ENCODE measurements at places on chromosomes 2 and 18. TPM values are rescaled to one million over a fixed set of nuclear protein-coding genes. Genes with fewer than 3 reads are reported as not detected.

GRCh38 chr2:220985561-220985960 lies 586.5 kb downstream of the EPHA4 start:
- no peaks in the 10 kb centered on the region for H3K36me3 ChIP-seq
- H3K27ac ChIP-seq: no peak overlapping the region
- no peaks in the 10 kb centered on the region for H3K27me3 ChIP-seq
- no peaks in the 10 kb centered on the region for H3K4me1 ChIP-seq

DNA sequence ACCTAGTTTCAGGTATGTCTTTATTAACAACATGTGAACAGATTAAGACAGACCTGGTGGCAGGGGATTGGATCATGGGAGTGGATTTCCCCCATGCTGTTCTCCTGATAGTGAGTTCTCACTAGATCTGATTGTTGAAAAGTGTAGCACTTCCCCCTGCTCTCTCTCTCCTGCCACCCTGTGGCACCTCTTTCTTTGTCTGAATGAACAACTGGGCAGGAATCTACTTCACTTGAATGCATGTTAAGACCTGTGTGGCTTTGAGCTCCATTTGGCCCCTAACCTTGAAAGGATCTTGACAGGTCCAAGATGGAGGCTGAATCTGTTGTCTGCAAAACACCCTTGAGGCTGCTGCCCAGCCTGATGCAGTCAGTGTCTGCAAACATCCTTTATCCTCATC lies 194.4 kb downstream of the RNF144A start:
- H3K4me3 ChIP-seq: no peak overlapping the region
- DNase-seq: no peak
- H3K27me3 ChIP-seq: no peaks in the 10 kb centered on the region

- no peaks in the 10 kb centered on the region for H3K27me3 ChIP-seq
- no peaks in the 10 kb centered on the region for H3K4me1 ChIP-seq
- no peak overlapping the region for H3K4me3 ChIP-seq
- H3K27ac ChIP-seq: no peak overlapping the region
Measured at GRCh38 chr2:175080479-175080878, 75.3 kb upstream of the CHN1 start.

DNA sequence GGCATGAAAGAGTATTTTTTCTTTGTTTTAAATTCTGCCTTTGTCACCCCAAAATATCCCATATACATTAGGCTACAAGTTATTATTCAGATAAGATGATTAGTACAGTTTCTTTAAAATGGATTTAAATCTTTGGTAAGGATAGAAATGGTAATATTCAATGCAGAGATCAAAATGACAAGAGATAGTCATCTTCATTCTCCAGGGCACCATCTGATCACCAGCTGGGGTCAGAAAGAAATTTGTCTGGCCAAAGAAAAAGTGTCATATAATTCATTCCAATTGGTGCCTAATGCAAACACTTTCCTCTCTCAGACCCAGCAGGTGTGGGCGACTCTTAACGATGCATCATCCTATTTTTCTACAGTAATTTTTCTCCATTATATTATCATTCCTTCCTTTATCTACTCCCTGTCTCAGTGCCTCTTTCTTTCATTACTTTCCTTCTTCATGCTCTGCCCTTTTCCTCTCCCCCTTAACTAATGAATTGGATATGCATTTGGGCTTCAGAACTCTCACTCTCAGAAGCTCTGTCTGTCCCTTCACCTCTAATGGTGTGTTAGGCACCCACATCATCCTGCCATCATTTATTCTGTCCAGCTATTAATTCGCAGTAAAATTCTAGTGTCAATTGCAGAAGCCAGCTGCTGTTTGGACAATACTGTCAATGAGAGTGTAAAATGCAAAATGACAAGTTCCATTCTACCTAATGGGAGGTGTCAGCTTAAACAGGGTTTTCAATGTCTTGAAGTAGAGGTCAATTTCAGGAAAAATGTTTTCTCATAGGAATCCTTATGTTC lies 570.5 kb downstream of the TDRD15 start:
- H3K4me1 ChIP-seq: no peaks in the 10 kb centered on the region
- DNase-seq: no peak
- H3K36me3 ChIP-seq: no peaks in the 10 kb centered on the region

DNA sequence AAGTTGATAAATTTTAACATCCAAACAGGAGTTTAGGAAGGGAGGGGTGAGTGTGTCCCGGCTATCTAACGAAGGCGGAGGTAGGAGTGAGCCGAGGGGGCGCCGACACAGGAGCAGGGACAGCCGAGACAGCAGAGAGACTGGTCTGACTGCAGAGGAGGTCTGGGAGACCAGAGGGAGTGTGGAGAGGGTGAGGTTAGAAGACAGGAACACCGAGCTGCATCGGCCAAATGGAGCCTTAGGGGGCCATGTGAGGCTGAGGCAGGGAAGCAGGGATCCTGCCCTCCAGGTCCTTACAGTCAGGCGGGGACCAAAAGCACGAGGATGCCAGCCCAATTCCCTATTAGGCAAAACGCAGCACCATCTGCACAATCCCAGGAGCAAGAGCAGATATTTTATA lies 67.0 kb downstream of the SFXN5 start:
- H3K27me3 ChIP-seq: no peaks in the 10 kb centered on the region
- no peak overlapping the region for H3K4me3 ChIP-seq
- H3K4me1 ChIP-seq: no peaks in the 10 kb centered on the region

DNA sequence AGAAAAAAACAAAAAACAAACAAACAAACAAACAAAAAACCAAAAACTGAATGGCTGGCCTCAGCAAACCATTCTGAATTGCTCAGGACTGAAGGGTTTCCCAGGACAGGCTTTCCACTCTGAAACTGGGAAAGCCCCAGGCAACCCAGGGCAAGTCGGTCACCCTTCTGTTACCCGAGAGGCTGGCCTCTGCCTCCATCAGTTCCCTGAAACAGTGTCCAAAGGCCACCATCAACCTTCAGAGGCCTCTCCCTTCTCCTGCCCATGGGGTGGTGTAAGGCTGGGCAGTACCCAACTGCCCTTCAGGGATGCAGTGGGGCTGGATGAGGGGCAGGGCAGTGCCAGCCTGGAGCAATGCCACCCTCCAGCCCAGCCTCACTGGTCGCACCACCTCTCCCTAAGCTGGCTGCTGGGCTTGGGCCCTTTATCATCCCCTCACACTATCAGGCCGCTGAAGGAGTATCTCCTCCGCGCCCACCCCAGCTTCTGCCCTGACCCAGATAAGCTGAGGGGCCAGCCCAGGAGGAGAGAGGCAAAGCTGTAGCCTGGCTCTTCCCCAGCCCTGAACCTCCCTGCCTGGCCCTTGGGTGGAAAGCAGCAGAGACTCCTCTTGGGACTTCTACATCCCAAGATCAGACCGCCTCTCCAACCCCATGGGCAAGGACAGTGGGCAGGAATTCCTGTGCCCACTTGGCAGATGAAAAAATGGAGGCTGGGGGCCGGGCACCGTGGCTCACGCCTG lies 35.9 kb downstream of the ZFP36L2 start:
- no peaks in the 10 kb centered on the region for H3K4me1 ChIP-seq
- no peaks in the 10 kb centered on the region for H3K27me3 ChIP-seq
- H3K27ac ChIP-seq: no peak overlapping the region
- no peak for DNase-seq

DNA sequence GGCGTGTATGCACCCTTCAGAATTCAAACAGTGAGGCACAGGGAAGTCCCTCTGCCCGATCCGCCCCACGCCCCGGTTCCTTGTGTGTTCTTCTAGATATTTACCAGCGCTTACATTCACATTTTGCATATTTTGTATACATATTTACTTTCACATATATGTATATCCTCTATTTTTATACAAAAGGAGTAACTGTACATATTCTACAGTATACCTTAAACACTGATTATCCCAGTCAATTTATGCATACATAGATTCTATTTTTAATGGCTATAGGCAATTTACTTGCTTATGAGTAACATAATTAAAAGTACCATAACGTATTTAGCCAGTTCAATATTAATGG lies 307 bp upstream of the DUSP11 start:
- H3K27me3 ChIP-seq: no peaks in the 10 kb centered on the region
- peaks cover 16% of the 10 kb centered on the region for H3K36me3 ChIP-seq
- no peak overlapping the region for H3K27ac ChIP-seq
- no peak for DNase-seq
- peaks cover 11% of the 10 kb centered on the region for H3K4me1 ChIP-seq

GRCh38 chr2:41933585-41934320 lies 114.1 kb upstream of the PKDCC start:
- no peaks in the 10 kb centered on the region for H3K27me3 ChIP-seq
- no peaks in the 10 kb centered on the region for H3K4me1 ChIP-seq
- no peak for DNase-seq
- H3K4me3 ChIP-seq: no peak overlapping the region
- no peak overlapping the region for H3K27ac ChIP-seq
- H3K36me3 ChIP-seq: no peaks in the 10 kb centered on the region

DNA sequence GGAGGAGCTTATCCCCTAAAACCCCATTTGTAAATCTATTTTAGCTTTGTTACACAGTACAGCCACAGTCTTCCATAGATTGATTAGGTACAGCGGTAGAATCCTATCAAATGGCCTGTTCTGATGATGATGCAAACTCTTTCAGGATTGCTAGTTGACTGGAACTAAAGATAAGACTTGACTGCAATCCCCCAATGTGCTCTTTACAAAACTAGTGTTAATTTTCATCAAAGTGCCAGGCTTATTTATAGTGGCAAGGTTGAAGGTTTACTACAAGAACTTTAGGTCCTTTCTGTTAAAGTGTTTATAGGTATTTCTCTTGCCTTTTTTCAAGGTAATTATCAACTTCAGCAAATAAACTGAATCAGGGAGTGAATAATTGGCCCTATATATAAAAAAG lies 9.0 kb upstream of the OTX1 start:
- H3K4me3 ChIP-seq: no peak overlapping the region
- H3K27ac ChIP-seq: peak overlapping the region; percentile 39
- no peaks in the 10 kb centered on the region for H3K36me3 ChIP-seq
- DNase-seq: no peak

DNA sequence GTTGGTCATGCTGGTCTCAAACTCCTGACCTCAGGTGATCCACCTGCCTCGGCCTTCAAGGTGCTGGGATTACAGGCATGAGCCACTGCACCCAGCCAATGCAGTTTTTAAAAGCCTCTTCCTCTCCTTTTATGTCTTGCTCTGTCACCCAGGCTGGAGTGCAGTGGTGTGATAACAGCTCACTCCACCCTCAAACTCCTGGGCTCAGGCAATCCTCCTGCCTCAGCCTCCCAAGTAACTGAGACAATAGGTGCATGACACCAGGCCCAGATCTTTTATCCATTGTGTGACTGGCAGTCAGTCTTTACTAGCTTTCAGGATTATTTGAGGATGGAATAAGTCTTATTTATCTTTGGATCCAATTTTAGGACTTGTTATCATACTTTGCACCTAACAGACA lies 13.2 kb downstream of the KCTD18 start:
- H3K4me1 ChIP-seq: no peaks in the 10 kb centered on the region
- H3K4me3 ChIP-seq: no peak overlapping the region
- DNase-seq: no peak
- H3K27me3 ChIP-seq: no peaks in the 10 kb centered on the region

DNA sequence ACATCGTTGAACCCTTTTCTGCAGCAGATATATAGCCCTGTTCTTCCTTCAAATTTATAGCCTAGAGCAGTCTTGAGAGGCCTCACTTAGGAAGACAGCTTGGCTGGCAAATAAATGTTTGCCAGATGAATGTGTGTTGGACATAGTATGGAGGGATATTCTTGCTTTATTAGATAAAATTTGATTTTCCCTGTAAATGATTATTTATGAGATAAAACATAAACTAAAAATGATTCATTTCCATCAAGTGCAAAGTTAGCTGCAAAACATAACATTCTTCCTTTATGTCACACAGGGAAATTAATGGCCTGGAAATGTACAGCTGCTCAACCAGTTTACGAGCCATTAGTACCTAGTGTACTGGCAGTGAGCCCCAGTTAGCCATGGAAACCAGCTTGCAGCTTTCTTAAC lies 82.5 kb downstream of the LIMS1 start:
- DNase-seq: no peak
- peak overlapping the region; percentile 3 for H3K4me3 ChIP-seq
- no peaks in the 10 kb centered on the region for H3K36me3 ChIP-seq
- peaks cover 95% of the 10 kb centered on the region for H3K4me1 ChIP-seq
- H3K27ac ChIP-seq: peak overlapping the region; percentile 97
- H3K27me3 ChIP-seq: no peaks in the 10 kb centered on the region

DNA sequence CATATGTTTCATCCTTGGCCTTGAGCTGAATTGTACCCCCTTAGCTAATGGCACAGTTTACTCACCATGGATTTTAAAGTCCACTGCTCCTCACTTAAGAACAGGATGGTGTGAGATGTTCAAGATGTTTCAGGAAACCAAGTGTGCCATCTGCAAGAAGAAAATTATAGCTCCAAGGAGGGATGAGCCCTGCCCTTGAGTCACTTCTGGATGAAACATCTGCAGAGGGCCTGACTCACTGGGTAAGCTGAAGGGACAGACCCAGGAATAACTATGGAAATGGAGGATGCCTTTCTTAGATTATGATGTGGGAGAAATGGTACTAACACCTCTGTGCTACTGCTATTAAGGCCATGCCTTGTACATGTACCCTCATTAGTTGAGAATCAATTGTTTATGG lies 6.4 kb downstream of the MARS2 start:
- peaks cover 8% of the 10 kb centered on the region for H3K36me3 ChIP-seq
- H3K4me3 ChIP-seq: no peak overlapping the region
- no peaks in the 10 kb centered on the region for H3K27me3 ChIP-seq
- peaks cover 15% of the 10 kb centered on the region for H3K4me1 ChIP-seq

- H3K27me3 ChIP-seq: no peaks in the 10 kb centered on the region
- H3K4me3 ChIP-seq: no peak overlapping the region
- H3K36me3 ChIP-seq: no peaks in the 10 kb centered on the region
- DNase-seq: no peak
- H3K27ac ChIP-seq: no peak overlapping the region
Measured at GRCh38 chr2:147460155-147460554, 384.7 kb upstream of the ACVR2A start.

- H3K4me1 ChIP-seq: no peaks in the 10 kb centered on the region
- no peak overlapping the region for H3K27ac ChIP-seq
- H3K36me3 ChIP-seq: no peaks in the 10 kb centered on the region
- no peaks in the 10 kb centered on the region for H3K27me3 ChIP-seq
- no peak for DNase-seq
- no peak overlapping the region for H3K4me3 ChIP-seq
Measured at GRCh38 chr2:79817288-79817687, 304.4 kb downstream of the CTNNA2 start.

DSG1 gene
- total RNA-seq: not detected

APOB gene
- total RNA-seq: 1.2 TPM

ABCG8 gene
- total RNA-seq: 0.03 TPM

KCNG2 gene
- not detected for total RNA-seq

HOXD9 gene
- 0.15 TPM for total RNA-seq

CMPK2 gene
- 0.80 TPM for total RNA-seq

All from Panc1 (cell line).